Chondrocyte (in vitro differentiated cells): ENCODE measurements at places on chromosomes 1 and 21.

DNA sequence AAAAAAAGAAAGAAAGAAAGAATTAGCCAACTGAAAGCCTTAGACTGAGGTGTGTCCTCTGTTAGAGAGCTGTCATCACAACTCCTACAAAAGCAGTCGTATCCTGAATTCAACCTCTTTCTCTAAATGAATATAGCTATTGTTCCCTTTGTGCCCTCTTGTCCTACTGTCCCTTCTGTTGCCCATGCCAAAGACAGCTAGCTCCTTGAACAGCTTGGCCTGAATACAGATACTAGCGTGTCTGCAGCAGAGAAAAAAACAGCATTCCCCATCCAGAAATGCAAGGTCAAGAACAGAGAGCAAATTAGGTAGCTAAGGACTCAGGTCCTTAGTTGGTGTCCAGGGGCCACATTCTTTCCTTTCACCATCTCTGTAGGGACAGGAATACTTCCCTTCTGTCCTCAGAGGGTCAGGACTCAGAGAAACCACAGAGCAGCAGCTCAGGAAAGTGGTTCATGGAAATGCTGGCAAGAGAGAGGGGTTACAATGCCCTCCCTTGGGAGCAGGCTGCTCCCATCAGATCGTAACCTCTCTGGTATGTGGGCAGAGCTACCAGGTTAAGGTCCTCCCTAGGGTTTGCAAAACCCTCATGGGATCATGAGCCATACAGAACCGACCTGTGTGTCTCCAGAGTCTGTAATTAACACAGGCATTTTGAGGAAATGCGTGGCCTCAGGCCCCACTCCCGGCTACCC, 1.8 kb upstream of the ZBTB48 start:
- peaks cover 32% of the 10 kb centered on the region for H3K4me1 ChIP-seq
- no peaks in the 10 kb centered on the region for H3K36me3 ChIP-seq
- H3K4me3 ChIP-seq = no peak overlapping the region
- no peak for DNase-seq
- H3K27me3 ChIP-seq = no peaks in the 10 kb centered on the region
- peak overlapping the region; percentile 20 for H3K27ac ChIP-seq

DNA sequence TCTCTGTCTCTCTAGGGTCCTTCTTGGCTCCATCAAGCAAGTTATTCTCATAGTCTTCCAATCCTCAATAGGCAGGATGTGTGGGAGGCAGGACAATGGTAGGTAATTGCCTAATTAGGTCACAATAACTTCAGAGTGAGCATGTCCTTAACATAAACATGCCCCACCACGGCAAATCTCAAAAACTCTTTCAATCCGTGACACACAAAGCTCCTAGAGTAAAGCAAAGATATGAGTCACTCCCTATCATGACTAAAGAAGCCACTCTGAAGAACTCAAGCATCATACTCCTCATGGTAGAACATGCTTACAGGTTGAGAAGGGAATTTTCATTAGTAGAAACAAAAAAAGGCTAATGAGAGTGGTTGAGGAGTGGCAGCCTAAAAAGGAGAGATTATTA, 4.9 kb downstream of the HAO2 start:
- H3K4me3 ChIP-seq = no peak overlapping the region
- no peaks in the 10 kb centered on the region for H3K36me3 ChIP-seq
- H3K27ac ChIP-seq = no peak overlapping the region
- H3K27me3 ChIP-seq = peaks cover 26% of the 10 kb centered on the region
- peaks cover 21% of the 10 kb centered on the region for H3K4me1 ChIP-seq

GRCh38 chr1:1355416-1355815, 2.9 kb downstream of the MXRA8 start:
- no peaks in the 10 kb centered on the region for H3K27me3 ChIP-seq
- no peaks in the 10 kb centered on the region for H3K36me3 ChIP-seq
- H3K4me3 ChIP-seq = no peak overlapping the region
- H3K27ac ChIP-seq = no peak overlapping the region
- peaks cover 47% of the 10 kb centered on the region for H3K4me1 ChIP-seq
- DNase-seq = no peak

DNA sequence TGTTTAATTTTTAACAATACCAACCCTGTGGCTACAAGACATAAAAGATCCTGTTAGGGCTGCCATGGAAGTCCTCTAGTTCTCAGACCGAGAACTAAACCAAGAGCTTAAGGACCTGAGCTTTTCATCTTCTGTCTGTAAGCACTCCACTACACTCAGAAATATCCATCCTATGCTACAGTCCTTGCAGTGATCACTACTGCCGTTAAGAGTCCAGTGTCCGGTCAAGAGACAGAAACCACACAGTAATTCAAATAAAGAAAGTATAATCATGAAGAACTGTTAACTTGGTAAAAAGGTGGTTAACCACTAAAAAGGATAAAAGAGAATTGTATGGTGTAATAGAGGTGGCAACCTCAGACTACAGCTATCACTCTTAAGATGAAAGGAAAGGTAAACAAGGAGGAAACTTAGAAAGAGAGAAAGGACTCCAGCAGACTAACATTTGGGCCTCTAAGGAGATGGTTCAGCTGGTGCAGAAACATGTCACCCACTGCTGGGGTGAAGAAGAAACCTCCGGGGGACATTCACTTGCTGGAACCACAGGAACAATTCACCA, 22.1 kb upstream of the PRDX6 start:
- peaks cover 9% of the 10 kb centered on the region for H3K4me1 ChIP-seq
- DNase-seq = no peak
- H3K36me3 ChIP-seq = peaks cover 3% of the 10 kb centered on the region
- H3K27ac ChIP-seq = no peak overlapping the region

- H3K4me1 ChIP-seq = peaks cover 23% of the 10 kb centered on the region
- peaks cover 3% of the 10 kb centered on the region for H3K27me3 ChIP-seq
- H3K27ac ChIP-seq = no peak overlapping the region
Observed at GRCh38 chr1:75079538-75080290, 54.5 kb upstream of the LHX8 start.

DNA sequence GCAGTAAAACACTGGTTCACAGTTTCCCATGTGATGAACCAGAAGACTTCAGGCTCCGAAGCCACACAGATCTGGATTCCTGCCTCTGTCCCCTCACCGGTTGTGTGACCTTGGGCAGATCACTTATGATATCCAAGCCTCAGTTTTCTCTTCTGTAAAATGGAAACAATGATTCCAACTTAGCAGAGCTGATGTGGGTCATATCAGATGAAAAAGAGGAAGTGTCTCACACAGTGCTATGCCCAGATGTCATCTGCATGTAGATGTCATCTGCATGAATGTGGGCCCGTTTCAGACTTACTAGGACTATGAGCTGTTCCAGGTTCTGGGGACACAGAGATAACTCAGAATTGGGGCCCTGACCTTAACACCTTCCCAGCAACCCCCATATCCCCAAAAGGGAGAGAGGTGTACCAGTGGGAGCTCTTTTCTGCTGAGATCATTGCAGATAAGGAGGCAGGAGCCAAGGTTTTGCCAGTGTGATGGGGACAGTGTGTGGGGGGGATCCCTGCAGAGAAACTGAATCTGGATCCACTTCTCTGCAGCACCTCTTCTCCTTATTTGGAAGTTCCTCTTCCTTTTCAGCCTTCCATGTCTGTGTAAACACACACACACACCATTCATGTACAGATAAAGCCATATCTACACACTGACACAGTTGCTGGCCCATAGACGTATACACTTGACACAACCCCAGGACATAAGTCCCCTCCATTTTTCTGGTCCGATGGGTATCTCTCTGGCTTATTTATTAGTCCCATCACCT, 5.0 kb upstream of the ADGRB2 start:
- H3K27ac ChIP-seq = no peak overlapping the region
- H3K36me3 ChIP-seq = no peaks in the 10 kb centered on the region
- peaks cover 18% of the 10 kb centered on the region for H3K27me3 ChIP-seq
- peaks cover 21% of the 10 kb centered on the region for H3K4me1 ChIP-seq

DNA sequence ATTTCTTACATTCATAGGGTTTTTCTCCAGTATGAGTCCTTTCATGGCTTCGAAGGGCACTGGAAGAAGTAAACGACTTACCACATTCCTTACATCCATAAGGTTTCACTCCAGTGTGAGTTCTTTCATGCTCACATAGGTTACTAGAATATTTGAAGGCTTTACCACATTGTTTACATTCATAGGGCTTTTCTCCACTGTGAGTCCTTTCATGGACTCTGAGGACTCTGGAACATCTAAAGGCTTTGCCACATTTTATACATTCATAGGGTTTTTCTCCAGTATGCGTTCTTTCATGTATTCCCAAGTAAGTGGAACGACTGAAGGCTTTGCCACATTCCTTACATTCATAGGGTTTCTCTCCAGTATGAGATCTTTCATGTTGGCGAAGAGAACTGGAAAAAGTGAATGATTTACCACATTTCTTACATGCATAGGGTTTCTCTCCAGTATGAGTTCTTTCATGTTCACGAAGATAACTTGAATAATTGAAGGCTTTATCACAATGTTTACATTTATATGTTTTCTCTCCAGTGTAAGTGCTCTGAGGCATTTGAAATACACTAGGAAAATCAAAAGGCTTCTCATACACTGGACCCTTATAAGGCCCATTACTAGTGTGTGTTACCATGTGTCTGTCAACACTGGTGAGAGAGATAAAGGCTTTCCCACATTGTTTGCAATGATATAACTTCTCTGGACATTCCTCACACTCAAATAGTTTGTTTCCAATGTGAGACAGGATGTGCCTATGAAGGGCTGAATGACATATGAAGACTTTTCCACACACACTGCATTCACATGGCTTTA, 29.9 kb upstream of the ZNF695 start:
- H3K27me3 ChIP-seq = no peaks in the 10 kb centered on the region
- H3K27ac ChIP-seq = no peak overlapping the region
- H3K4me3 ChIP-seq = no peak overlapping the region
- no peaks in the 10 kb centered on the region for H3K4me1 ChIP-seq
- H3K36me3 ChIP-seq = peaks cover 55% of the 10 kb centered on the region
- no peak for DNase-seq

DNA sequence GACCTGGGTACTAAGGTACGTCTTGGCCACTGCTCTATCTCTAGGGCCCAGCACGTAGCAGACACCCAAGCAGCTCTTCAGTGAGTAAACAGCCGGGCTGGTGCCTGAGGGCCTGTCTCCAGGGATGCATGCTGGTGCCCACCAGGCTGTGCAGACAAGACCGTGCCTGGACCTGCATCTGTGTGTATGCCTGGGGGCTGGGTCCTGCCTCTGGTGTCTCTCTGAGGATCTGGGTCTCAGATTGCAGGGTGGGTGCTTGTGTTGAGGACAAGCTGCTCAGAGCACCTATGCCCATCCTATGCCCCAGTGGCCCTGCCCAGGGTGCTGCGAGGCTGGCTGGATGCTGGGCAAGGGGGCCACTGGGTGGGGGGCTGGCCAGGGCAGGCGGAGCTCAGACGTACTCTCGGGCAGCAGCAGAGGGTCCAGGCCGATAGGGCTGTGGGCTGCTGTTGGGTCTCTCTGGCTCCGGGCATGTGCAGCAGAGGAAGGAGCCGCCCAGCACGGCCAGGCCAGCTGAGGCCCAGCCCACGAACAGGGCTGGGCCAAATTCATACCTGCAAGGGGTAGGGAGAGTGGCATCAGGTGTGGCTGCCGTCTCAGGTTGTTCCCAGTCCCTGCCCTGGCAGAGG, 4.4 kb downstream of the CLDN19 start:
- no peak overlapping the region for H3K27ac ChIP-seq
- H3K4me3 ChIP-seq = no peak overlapping the region
- no peaks in the 10 kb centered on the region for H3K36me3 ChIP-seq
- H3K27me3 ChIP-seq = no peaks in the 10 kb centered on the region
- peaks cover 6% of the 10 kb centered on the region for H3K4me1 ChIP-seq

DNA sequence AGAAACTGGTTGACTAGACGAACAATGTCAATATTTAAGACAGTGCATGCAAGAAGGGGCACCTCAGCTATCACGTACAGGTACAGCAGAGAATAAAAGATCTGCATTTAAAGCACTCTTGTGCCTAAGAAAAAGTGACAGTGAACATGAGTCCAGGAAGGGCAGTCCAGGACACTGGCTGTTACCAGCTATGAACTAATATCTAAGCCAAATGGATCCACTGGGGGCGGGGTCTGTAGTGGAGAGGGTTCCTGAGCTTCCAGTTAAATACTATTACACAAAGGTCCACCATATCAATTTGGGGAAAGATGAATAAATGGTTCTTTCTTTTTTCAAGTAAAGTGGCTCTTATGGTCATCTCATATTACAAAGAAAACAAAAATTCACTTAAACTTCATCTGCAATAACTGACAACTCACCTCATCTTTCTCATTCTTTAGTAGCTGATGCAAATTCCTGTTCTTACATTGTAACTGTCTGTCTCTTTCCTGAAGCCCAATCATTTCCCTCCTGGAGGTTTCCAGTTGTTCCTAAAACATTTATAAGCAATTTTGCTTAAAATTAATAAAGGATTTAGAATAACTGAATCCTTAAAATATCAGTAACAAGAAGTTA, 24.5 kb downstream of the SSX2IP start:
- H3K36me3 ChIP-seq = peaks cover 2% of the 10 kb centered on the region
- DNase-seq = no peak
- H3K4me1 ChIP-seq = peaks cover 10% of the 10 kb centered on the region

- H3K4me1 ChIP-seq = peaks cover 13% of the 10 kb centered on the region
- H3K4me3 ChIP-seq = peak overlapping the region; percentile 80
- no peaks in the 10 kb centered on the region for H3K27me3 ChIP-seq
- no peaks in the 10 kb centered on the region for H3K36me3 ChIP-seq
- DNase-seq = no peak
Observed at GRCh38 chr1:184036517-184036949, 995 bp downstream of the COLGALT2 start.

- no peak for DNase-seq
- peak overlapping the region; percentile 95 for H3K4me3 ChIP-seq
- H3K27me3 ChIP-seq = no peaks in the 10 kb centered on the region
Observed at GRCh38 chr1:169110236-169110635, 3.7 kb downstream of the ATP1B1 start.

GRCh38 chr1:15902882-15903281, 55.4 kb downstream of the SPEN start:
- H3K4me3 ChIP-seq = no peak overlapping the region
- DNase-seq = no peak
- peaks cover 23% of the 10 kb centered on the region for H3K4me1 ChIP-seq
- H3K36me3 ChIP-seq = no peaks in the 10 kb centered on the region
